GM04504 (cell line): ENCODE measurements at places on chromosomes 3 and 15.

- DNase-seq = peak; percentile 23
Observed at GRCh38 chr15:98120561-98120960, 160.1 kb downstream of the ARRDC4 start.

DNA sequence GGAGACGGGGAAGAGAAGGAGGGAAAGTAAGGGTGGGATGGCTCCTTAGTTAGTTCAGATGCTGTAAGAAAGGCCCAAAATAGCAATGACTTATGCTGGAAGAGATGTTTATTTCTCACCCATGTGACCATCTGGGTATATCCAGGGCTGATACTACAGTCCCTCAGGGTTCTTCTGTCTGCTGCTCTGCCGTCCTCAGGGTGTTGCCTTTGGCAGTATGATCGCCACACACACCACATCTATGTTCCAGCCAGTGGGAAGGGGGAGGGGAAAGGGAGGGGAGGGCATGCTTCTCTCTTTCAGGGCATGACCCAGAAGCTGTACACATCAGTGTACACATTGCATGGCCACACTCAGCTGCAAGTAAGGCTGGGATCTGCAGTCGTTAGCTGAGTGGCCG is 10.2 kb downstream of the CD276 start:
- no peak for DNase-seq

DNA sequence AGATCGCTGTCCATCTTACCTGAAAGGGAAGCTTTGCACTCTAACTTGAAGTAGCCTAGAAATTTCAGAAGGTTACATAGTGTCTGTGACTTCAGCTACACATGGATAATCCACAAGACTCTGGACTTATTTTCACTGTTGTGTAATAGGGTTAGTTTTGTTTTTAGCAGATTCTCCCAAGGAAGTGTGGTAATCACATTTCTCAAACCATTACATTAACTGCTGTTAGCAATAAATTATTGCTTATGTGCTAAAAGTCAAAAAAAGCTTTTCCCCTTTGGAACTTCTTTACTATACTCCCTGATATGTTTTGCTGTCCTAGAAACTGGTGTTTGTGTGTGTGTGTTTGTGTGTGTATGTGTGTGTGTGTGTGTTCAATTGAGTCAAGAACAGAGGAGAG is 351.8 kb upstream of the TPRG1 start:
- peak; percentile 70 for DNase-seq

DNA sequence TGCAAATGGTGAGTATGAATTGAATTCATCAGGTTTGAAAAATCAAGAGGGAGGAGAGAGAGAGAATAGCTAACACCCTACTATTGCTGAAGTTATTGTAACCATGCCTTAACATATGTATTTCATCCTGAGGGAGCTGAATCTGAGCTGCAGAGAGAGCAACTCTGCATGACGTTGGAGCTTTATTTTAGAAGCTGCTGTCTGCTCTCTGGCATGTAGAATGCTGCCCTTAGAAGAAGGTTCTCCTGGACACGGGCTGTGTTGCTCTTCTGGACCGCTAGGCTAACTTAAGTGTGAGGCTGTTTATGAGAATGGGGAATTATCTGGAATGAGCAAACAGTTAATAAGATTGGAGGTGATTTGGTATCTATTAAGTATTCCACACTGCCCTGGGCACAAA is 814.6 kb downstream of the AGBL1 start:
- no peak for DNase-seq

GRCh38 chr3:167876620-167877281 is 141.2 kb downstream of the SERPINI1 start:
- peak; percentile 35 for DNase-seq

DNA sequence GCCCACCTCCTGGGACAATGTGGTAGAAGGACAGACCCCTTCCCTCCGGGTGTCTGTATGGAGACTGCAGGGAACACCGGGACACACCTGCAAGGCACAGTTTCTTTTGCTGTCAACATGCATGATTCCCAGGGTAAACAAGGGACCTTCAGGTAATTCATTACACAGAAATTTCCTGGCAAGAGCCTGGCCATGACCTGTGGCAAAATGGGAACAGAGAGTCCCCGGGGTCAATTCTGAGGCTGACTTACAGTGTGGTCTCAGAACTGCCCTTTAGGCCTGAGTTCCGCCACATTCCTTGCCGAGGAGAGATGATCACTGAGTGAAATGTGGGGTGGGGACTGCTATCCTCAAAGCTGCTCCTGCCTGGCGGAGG is 6.3 kb downstream of the STARD5 start:
- no peak for DNase-seq

- DNase-seq = no peak
Observed at GRCh38 chr3:21534462-21534861, 216.5 kb downstream of the ZNF385D start.

DNA sequence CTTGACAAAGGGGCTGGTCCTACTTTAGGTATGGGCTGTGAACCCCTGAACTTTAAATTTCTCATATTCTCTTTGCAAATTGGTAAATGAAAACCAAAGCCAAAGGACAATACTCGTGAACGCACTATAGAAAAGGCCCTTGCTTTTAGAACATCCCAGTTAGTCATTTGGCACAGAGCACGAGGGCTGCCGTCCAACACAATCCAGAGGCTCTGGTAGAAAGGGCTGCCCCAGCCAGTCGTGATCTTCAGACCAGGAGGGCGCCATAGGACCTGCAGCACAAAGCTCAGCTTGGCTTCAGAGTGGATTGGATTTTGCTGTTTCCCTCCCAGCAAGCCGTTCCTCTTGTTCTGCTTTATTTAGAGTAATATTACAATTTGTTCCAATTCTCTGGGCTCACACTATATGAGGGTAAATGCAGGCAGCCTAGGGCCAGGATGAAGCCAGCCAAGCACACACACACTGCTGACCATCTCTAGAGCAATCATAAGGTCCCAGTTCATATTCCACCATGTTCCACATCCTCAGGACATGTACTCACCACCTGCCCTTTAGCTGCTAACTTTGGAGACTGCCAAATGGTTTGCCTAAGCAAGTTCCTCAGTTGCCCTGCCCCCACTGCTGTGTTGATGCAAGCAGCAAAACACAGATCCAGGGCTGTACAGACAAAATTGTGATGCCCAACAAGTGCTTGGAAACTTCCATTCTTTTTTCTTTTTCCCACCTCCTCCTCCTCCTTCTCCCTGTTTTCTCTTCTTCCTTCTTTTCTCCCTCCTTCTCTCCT is 6.0 kb upstream of the BFSP2 start:
- no peak for DNase-seq

GRCh38 chr15:48191574-48192225 is at the start of gene CTXN2:
Gene CTXN2 (plus strand): TSS chr15:48191665. CDS start chr15:48201301, 9,636 bp downstream.
- no peak for DNase-seq

- DNase-seq = no peak
Observed at GRCh38 chr15:90145259-90145658, 43.0 kb upstream of the IDH2 start.

GRCh38 chr15:74365598-74366445 is 1.6 kb downstream of the CYP11A1 start:
- DNase-seq = no peak

DNA sequence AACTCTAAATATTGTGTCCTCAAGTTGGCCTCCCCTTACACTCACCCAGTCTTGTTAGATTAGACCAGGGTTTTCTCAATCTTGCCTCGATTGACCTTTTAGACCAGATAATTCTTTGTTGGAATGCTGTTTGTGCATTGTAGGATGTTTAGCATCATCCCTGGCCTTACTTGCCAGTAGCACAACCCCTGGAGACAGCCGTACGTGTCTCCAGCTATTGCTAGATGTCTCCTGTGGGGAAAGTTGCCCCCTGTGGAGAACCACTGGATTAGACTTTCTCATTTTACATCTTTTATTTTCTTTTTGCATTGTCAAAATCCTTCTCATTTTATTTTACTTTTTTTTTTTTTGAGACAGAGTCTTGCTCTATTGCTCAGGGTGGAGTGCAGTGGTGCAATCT is 2.2 kb downstream of the WDR6 start:
- DNase-seq = no peak

- no peak for DNase-seq
Observed at GRCh38 chr3:17645074-17645698, 97.2 kb downstream of the TBC1D5 start.

DNA sequence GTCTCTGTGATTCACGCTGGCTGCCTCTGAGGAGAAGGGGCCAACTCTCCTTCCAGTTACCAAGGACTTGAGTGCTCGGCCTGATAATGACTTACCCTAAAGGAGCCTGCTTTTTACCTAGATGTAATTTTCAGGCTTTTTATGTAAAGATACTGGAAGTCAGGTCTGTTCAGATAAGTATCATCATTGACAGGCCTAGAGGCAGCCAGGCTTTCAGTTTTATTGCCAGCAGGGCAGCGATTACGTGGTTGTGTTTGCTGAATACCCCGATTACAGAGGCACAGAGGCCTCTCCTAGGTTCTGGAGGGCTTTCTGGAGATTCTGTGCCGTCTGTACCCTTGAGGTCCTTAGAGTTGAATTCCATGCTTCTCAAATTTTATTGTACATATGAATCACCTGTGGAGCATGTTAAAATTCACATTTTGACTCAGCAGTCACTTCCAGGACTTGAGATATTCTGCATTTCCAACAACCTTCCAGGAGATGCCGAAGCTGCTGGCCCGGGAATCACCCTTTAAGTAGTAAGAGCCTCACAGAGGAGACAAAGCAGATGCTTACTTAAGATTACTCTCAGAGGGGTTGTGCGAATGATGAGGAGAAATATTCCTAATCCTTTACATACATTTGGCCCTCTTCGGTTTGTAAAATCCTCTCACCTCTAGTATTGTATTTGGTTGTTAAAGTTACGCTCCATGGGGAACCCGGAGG is 160.1 kb upstream of the BHLHE40 start:
- no peak for DNase-seq

- no peak for DNase-seq
Observed at GRCh38 chr15:64209680-64210334, 47.0 kb upstream of the PPIB start.

GRCh38 chr15:90221246-90221900 is 12.4 kb downstream of the CIB1 start:
- peak; percentile 64 for DNase-seq

- DNase-seq = no peak
Observed at GRCh38 chr15:26015516-26016075, 152.5 kb upstream of the ATP10A start.

DNA sequence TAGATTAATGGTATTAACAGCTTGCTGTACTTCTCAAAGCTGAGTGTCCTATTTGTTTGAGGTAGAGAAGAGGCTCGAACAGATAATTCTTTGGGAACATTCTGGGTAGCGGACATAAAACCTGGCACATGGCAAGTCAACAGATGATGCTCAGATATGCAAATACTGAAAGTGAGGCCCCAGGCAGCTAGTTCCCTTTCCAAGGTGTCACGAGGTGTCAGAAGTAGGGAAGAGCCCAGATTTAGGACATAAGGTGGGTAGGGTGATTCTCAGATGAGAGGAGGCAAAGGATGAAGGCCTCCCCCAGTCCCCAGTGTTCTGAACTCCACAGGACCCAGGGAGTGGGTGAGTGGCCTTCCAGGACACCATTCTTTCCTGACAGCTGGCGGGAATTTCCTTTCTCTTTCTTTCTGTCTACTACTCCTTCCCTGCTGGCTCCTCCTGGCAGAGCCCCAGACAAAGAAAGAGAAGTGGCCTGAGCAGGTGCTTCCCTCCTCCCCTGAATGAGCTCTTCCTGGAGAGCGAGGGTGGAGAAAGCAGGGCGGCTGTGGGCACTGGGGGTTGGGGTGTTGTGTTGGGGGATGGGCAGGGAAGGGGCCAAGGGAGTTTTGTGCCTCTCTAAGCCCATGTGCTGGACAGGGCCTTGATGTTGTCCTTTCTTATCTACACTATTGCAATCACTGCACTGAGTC is 87.5 kb downstream of the CORO2B start:
- DNase-seq = no peak

DNA sequence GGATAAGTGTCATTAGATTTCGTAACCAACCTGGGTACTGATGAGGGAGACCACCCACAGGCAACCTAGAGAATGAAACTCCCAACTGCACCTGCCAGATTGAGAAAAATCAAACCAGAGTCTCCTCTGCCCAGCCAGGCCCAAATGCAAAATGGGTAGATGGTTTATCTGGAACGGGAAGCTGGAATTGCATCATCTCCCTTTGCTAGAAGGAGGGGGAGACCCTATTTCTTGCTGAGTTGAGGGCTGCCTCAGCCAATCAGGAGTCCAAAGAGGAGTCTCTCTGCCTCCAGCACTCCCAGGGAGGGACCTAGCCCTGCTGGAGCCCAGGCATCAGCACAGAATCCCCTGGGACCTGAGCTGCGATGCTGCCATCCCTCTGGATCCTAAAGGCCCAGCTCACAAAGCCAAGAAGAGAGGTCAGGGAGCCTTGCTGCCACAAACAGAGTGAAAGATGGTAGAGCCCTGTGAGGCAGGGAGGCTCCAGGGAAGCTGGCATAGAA is 8.1 kb downstream of the RMDN3 start:
- DNase-seq = no peak

- DNase-seq = no peak
Observed at GRCh38 chr3:32323604-32324003, 68.0 kb upstream of the CMTM7 start.

GRCh38 chr15:93482731-93483130 is 393.7 kb upstream of the RGMA start:
- DNase-seq = no peak

DNA sequence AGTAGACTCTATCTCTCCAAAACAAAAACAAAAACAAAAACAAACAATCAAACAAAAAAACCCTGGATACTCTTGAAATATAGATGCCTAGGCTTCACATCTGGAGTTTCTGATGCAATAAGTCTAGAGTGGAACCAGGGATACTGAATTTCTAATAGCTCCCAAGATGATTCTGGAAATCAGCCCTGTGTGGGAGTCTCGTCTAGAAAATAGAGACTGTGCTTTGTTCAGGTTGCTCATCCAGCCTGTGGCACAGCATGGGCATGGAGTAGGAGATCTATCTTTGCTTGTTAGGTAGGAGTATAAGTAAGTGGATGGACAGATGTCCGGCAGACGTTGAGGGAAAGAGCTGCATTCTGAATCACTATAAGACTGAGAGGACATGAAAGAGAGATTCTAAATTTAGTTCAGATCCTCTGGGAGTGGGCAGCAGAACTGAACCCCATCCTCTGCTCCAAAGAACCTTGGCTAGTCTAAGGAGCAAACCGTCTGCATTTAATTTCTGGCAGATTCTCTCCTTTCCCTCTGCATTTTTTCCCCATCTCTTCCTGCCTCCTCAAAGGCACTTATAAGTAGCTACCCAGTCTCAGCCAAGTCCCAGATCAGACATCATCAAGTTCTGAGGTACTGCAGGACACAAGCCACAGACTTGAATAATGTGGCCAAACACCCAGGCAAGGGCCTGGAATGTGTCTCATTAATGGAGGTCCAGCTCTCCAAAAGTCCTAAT is 92.6 kb upstream of the STRIT1 start:
- DNase-seq = no peak

DNA sequence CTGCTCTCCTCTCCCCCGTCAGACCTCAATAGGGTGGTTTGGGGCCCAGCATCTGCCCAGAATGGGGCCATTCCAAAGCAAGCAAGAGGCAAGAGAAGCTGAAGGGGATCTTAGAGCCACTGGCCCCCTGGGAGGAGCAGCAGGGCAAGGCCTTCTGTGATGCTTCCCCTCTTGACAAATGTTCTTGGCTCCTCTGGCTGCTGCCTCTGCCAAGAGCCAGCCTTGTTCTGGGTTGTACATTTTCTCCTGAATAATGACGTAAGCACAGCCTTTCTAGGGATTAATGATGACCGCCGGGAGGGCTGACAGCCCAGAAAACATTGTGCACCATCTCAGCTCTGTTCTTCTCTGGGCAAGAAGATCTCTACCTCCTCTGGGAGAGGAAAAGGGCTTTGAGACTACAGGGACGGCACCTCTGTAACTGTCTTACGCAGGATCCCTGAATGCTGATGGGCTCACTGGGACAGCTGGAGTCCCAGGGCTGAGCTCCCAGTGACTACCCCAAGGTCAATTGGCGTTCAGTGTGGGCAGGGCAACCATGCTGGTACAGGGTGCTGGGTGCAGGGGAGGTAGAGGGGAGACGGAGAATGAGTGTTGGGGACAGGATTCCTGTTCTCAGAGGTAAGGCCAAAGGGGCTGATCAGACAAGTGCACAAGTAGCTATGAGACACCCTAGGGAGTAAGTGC is 253.3 kb downstream of the FAM43A start:
- no peak for DNase-seq
